ENCODE measurements at places on chromosomes 16 and 17.

- DNase-seq, result peak; percentile 17
Observed at GRCh38 chr16:58513874-58514273, 1.4 kb upstream of the SETD6 start.

DNA sequence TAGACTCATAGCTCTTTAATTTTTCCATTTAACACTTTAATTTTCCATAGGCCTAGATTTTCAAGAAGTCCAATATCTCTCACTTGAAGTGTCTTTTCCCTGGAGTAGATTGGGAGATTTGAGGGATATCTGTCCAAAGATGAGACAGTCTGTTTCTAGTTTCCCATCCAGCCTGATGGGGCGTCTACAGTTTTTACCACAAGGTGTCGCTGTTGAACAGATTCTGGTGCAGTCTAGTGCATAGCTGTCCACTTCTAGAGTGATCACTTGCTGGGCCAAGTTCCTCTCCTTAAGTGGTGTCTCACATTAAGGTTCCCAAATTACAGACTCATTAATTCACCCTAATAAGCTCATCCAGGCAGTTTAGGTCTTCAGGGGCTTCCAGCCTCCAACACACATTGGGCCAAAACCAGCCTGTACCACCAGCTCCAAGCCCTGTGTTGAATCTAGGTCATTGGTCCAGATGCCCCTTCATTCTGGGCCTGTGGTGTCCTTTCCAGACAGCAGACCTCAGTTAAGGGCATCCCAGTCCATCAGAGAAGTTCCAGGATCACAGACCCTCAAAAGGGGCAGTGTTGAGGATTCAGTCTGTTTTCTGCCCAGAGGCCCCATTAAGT, 9.4 kb downstream of the SNX20 start:
- no peak for DNase-seq

- no peak for DNase-seq
Observed at GRCh38 chr17:77568540-77568939, 390.0 kb upstream of the TNRC6C start.

GRCh38 chr17:70336411-70336810, 167.1 kb downstream of the KCNJ2 start:
- DNase-seq, result no peak

DNA sequence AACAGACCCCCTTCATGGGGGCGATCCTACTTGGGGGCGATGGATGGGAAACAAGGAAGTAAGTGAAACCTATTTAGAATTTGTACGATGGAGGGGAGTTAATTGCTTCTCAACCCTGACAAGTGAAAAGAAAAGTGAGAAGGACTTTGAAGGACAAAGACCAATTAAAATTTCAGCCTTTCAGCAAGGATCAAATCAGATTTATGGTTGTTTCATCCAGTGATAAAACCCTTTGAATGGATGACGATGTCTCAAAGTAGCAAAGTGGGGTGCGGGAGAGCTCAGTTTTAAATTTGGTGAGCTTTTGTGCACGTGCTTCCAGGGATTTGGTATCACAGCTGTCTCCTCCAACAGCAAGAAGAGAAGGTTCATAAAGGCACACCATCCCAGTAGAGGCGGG, 51.7 kb downstream of the CMIP start:
- DNase-seq, result no peak

GRCh38 chr17:8997994-8998628, 23.2 kb upstream of the NTN1 start:
- peak; percentile 34 for DNase-seq

DNA sequence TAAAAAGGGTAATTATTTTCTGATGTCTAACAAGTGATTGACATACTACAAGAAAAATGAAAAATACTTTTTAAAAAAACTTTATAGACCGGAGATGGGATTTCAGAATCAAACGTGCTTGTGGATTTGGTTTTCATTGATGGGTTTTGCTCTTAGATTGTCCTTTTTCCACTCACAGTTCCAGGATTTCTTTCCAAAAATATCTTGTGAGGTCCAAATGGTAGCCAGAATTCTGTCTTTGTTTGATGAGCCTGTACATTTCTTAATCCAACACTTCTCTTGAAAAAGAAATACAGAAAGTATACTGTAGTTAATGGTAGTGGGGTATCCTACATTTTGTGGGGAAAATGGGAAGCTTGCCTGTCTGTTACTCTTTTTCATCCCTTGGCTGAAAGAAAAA, 329.3 kb downstream of the KCNJ2 start:
- DNase-seq, result no peak

DNA sequence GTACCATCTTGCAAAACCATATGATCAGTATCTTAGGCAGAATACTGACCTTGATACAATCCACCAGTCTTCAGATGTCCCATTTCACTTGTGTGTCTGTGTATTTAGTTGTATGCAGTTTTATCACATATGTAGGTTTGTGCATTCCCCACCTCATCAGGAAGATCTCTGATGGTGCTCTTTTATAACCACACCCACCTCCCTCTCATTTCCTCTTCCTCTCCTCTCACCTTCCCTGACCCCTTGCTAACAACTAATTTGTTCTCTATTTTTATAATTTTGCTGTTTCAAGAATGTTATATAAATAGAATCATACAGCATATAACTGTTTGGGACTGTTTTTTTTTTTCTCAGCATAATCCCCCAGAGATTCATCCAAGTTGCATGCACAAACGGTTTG, 52.0 kb upstream of the ACSM2B start:
- DNase-seq, result no peak

DNA sequence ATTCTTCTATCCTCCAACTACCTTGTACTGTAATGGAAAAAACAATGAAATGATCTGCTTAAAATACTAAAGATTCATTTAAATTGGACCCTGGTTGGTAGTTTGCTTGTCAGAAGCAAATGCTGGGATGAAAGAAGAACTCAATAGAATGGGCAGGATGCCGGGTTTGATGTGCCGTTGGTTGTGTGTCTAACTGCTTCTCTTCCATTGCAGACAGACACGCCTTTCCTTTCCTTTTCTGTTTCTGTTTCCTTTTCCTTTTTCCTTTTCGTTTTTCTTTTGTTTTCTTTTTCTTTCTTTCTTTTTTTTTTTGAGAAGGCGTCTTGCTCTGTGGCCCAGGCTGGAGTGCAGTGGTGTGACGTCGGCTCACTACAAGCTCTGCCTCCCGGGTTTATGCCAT, 64.6 kb downstream of the PLCG2 start:
- no peak for DNase-seq

DNA sequence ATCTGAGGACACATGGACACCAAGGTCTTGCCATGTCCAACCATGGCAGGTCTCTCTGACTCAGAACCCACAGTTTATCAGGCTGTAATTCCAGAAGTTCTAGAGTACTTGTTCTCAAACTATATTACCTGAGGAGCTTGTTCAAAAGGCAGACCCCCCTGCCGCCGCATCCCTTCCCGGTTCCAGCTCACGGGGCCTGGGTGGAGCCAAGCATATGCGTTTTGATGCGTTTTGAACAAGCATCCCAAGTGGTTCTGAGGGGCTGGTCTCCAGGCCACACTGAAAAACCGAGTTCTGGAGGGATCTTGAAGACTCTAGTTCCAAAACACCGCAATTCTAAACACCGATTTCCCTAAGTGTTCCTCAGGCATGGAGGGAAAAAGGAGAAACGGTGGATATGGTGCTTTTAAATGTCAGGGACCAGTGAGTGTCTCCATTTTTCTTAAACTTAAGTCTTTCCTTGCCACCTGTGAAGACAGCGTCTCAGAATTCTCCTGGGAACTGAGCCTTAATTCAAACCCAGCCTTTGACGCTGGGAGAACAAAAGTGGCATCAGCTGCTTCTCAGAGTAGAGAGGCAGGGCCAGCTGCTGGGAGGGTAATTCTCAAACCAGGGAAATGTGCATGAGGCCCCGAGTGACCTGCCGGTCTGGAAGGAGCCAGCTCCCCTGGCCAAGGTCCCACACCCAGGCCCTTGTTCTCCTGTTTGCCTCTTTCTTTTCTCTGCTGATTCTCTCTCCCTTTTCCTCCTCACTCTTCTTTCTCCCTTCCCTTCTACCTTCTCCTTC, 84.4 kb upstream of the PLCG2 start:
- DNase-seq, result no peak

DNA sequence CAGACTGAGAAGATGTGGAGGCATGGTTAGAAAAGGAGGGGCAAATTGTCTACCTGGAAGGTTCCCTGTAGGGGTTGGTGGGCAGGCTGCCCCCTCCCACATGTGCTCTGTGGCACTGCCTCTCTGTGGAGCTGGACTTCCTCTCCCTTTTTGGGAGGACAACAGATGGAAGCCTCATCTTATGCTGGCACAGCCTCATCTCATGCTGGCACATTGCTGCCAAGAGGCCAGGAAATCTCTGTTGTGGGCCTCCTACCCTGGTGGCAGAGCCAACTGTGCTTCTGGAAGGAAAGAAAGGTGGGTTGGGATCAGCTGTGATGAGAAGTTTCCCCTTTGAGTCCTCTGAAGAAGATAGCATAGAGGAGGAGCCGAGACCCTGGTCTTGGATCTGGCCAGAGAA, 19.7 kb upstream of the BRD7 start:
- no peak for DNase-seq

- peak; percentile 25 for DNase-seq
Observed at GRCh38 chr17:27573971-27574525, 56.9 kb upstream of the LGALS9 start.

GRCh38 chr17:50583641-50584040, 23.1 kb downstream of the CACNA1G start:
- DNase-seq, result no peak

- DNase-seq, result no peak
Observed at GRCh38 chr17:42562388-42563142, 617 bp downstream of the COASY start.

GRCh38 chr16:8182761-8183160, 407.6 kb downstream of the TMEM114 start:
- DNase-seq, result no peak

DNA sequence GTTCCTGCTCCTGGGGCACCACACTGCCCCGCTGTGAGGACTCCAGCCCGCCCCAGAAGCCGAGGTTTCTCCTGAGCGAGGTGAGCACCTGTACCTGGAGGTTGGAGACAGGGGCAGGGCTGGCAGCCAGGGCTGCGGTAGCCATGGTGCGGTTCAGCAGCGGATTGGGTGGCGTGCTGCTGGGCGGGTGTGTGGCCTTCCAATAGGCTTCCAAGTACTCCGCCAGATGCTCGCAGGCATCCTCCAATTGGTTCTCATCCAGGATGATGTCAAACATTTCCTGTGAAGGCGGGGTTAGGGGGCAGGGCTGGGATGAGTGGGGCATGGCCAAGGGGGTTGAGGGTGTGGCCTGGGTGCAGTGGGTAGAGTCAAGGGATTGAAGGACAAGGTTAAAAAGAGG, 11.3 kb upstream of the ARL5C start:
- no peak for DNase-seq

DNA sequence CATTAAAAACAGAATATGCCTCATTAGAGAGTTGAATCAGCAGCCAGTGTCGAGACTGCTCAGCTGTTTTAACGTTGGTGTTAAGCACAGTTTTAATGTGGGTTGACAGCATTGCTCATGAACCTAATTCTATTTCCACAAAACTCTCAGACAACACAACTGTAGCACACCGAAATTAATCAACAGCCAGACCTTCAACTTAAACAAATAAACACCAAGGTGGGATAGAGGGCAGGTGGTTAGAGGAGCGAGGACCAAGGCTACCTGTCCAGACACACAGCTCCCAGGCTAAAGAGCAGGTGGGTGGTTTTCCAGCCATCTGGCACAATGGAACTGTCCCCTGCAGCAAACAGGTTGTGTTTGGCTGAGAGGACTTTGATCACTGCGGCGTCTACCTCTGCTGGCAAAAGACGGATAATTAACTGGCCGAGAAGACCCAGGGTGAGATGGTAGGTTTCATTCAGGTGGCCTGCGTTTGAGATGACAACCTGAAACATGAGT, 69.6 kb upstream of the ATP2A3 start:
- DNase-seq, result no peak

- peak; percentile 13 for DNase-seq
Observed at GRCh38 chr17:68782789-68783188, 172.4 kb downstream of the ABCA8 start.

Measured in HCEC 1CT (cell line).